ENCODE measurements at places on chromosomes 3 and 15.

DNA sequence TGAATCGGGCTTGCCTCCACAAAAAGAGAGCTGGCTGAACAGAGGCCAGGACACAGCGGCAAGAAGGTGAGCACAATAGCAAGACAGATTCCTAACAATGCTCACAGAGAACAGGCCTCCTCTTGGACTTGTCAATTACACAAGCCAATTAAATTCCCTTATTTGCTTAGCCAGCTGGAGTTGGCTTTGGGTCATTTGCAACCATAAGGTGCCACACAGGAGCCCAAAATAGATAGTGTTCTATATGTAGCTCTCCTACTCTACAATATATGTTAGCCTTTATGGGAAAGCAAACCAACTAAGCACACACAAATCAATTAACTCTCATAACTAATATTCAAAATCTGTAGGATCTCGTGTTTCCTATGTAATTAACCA, 335.6 kb downstream of the FOXP1 start:
- DNase-seq = no peak

- no peak for DNase-seq
Observed at GRCh38 chr3:169897284-169897683, 14.1 kb upstream of the SAMD7 start.

GRCh38 chr3:126713199-126713598, 9.2 kb downstream of the CHCHD6 start:
- no peak for DNase-seq

- DNase-seq = no peak
Observed at GRCh38 chr15:40267670-40268069, 15.2 kb downstream of the ANKRD63 start.

GRCh38 chr3:161355508-161355907, 15.8 kb downstream of the SPTSSB start:
- no peak for DNase-seq

DNA sequence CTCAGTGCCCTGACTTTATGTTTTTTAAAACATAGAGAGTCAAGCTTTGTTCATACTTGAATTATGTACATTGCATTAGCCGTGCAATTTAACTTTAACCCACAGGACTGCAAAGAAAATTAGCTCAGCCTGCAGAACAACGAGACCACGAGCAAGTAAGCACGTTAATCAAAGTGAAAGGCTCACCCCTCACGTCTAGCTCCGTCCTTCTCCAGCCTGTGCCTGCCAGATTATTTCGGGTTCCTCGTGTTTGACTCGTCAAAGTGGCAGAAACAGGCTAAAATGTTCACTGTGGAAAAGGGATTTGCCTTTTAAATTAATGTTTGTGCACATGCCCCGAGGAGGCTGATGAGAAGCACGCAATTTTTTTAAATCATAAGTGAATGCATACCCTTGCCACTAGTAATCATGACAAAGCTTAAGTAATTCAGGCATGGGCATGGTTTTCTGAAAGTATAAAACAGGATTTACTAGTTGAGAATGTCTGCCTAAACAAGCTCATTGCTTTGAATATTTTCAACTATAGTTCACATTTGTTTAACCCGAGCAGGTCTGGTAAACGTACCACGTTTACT, 15.3 kb downstream of the ZBTB38 start:
- no peak for DNase-seq

DNA sequence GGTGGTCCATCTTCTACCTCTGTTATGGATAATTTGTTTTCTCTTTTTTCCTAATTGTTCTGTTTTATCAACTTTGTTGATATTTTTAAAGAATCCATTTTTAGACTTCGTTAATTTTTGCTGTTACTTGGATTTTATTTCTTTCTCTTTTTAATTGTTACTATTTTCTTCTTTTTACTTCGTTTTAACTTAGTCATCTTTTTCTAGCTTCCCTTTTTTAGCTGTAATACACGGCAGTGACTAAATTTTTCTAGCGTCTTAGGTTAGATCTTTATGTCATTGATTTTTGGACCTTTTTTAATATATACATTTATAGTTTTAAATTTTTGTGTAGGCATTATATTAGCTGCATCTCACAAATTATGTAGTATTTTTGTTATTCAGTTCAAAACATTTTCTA, 33.1 kb downstream of the ARIH2 start:
- no peak for DNase-seq

GRCh38 chr3:140883428-140884040, 58.1 kb upstream of the SLC25A36 start:
- no peak for DNase-seq

DNA sequence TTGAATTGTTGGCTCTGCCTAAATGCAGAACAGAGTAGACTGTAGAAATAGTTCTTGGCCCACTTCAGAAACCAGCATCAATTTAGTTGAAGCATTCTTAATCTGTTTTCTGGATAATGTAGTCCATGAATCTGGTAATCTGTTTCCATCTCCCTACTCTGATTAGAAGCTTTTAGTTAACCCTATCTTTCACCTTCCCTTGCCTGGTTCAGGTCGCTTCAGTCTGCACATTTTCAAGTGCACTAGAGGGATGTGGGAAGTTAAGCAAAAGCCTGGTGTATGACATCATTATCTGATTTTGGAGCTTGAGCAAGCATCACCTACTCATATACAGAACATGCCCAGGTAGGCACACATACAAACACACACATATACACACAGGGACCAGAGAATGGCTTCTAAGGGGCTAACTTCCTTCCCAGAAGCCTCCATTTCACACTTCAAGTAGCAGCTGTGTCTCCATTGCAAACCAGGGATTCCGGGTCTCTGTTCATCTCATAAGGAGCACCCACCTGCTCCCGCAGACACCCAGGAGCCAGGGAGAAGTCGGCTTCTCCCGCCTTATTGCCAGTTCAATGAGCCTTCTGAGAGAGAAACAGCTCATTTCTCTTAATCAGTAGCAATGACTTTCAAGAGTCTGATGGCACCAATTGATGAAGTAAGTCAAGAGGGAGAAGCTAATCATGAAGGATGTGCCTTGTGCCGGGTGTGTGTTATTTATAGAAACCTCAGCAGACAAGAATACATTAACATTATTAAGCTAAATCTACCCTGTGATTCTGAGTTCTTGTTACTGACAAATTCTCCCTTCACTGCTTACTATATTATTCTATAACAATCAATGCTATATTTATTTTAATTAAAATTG, 347.9 kb upstream of the STAC start:
- no peak for DNase-seq

DNA sequence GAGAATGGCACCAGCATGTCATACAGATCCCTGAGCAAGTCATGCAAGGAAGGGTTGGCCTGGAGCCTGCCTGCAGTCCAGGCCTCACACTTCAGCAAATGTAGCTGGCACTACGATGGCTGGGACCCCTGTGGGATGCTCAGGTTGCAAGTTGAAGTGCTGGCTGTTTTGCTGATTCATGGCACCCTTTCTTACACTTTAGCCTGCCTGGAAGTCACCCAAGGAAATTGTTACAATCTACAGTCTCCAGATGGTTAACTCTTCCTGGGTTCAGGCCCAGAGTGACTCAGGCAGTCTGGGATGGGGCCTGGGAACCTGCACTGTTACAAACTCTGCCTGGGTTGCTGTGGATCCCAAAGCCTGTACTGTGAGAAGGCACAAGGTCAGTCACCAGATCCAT, 91.0 kb upstream of the SLC6A11 start:
- no peak for DNase-seq

DNA sequence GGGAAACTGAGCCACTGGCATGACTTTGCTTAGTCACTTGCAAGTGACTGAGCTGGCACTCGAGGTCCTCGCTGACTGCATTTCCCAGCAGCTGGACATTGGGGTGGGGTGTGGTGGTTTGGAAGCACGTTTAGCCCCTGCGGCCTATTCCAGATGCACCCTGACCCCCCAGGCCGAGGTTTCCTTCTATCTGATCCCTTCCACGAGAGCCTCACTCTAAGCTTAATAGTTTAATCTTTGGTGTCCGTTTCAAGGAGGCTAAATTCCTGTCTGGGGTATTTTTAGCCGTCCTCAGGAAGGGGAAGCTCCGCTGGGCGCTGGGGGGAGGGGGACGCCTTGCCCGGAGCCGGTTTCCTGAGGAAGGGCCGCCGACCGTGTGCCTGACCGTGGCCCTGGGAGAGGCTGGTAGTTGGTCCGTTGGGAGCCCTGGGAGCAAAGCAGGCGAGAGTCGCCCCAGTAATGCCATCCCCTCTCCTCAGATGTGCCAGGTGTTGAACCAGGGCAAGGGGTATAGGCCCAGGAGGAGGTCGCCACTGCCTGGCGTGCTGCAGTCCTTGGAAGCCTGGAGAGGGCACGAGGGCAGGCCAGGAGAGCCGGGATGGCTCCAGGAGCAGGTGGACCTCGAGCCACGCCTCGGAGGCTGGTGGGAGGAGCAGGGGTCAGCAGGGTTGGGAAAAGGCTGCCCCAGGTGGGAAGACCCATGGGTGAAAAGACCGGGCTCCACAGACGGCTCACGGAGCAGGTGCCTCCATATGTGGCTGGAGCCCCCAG, 37.2 kb downstream of the IDH2 start:
- no peak for DNase-seq

DNA sequence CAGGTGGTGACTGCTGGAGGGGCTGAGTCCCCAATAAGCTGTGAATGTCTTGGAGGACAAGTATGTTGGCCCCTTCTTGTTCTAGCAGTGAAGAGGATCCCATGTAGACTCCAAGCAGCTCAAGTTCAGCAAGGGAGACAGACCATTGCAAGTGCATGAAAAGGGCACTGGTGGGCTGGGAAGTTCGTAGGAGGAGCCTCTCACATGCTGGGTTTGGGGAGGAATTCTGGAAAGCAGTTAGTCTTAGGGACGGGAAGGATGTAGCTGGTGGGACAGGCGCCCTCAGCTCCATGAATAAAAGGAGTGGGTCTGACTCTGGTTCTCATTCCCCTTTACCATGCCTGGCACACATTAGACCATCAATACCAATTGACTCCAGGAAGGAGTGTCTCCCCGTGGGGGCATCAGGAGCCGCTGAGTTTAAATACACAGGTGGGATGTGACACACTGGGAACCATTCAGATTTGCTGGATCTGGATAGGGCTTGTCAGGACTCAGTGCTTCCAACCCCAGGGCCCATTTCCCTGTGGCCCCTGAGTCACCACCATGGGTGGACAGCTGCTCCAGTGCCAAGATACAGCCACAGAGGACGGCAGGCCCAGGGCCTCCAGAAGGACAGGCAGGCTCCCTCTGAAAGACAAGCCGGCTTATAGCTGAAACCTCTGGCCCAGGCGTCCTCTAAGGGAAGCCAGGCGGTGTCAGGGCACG, 552 bp upstream of the XYLB start:
- no peak for DNase-seq
